ENCODE measurements at places on chromosomes 7 and 10.
A peak's percentile ranks its signal among the peaks of the same experiment; 100 is the strongest.

- DNase-seq, result no peak
Measured at GRCh38 chr10:81095238-81095637, 557.5 kb downstream of the SH2D4B start.

GRCh38 chr7:51009716-51010496, 227.2 kb upstream of the GRB10 start:
- DNase-seq, result no peak

- no peak for DNase-seq
Measured at GRCh38 chr7:29457565-29458011, 106.0 kb upstream of the PRR15 start.

DNA sequence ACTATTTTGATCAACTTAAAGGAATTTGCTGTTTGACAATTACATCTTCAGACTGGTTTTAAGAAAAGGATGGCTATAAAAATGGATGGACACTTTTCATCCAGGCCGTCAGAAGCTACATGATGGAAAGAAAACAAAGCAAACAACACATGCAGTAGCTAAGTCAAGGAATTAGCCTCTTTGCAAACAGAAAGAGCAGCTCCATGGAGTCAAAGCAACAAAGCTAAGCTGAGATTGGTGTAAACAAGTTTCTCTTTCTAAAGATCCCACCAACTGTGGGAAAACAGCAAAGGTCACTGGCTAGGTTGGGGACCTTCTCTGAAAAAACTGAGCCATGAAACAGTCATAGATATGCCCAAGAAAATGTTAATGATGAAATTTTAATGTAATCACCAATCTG, 98.9 kb downstream of the RNF133 start:
- no peak for DNase-seq

DNA sequence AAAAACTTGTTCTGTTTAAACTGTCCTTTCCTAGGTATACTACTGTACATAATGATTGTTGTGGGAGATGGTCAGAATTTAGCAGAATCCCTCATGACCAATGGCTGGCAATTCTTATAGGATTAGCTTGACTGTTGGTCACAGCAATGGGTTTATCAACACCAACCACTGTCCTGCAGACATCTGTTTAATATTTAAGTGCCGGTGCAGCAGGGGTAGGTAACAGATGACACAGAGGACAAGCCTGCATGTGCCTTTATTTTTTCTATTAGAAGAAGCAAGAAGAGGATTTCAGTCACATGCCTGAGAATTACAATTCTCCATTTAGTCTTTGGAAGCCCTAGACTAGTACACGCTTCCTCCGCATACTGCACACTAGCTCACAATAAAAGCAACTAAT, 48.4 kb downstream of the CCDC6 start:
- DNase-seq, result no peak

DNA sequence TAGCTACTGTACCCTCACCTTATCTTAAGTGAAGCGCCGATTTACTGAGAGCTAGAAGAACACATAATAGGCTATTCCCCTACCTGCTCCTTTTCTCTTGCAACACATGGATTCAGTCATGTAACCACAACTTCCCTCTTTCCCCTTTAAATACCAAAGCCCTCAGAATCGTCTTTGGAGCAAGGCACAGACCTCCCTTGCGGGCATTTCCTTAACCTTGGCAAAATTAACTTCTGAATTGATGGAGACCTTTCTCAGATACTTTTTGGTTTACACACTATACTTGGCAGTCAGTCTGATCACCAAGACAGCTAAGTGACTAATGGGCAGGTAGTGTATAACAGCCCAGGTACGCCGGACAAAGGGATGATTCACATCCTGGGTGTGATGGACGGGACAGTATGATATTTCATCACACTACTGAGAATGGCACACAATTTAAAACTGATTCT, 72.7 kb upstream of the SEC61G start:
- no peak for DNase-seq

DNA sequence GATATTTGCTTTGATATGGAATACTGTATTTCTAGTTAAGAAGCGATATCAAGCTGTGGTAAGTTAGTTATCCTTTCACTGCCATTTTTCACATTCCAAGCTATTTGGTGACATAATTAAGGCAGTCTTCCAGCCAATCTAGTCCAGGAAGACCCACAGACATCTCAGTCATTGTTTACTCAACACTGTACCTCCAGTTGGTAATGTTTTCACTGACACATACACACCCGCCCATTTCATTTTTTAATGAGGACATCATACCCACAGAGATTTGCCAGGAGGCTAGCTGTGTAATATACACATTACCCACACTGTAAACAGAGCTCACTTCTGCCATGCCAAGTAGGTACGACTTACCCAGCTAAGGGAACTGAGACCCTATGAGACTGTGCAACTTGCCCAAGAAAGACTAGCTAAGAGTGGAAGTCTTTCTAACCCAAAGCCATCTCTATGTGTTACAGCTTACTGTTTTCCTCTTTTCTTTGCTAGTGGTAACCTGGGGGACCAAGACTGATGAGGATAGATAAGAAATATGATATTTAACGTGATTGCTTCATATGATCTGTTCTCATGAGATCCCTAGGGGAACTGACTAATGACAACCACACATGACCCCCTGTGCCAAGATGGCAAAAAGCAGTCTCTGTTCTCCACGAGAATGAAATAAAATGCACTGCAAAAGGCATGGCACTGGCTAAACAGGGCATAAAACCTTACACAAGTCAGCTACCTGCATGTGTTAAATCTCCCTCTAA, 179.0 kb downstream of the DGKI start:
- DNase-seq, result no peak

GRCh38 chr10:110758128-110758765, 113.5 kb upstream of the PDCD4 start:
- DNase-seq, result no peak

- no peak for DNase-seq
Measured at GRCh38 chr10:48194830-48195229, 79.7 kb downstream of the FRMPD2 start.

- no peak for DNase-seq
Measured at GRCh38 chr7:151849008-151849878, 27.7 kb downstream of the PRKAG2 start.

DNA sequence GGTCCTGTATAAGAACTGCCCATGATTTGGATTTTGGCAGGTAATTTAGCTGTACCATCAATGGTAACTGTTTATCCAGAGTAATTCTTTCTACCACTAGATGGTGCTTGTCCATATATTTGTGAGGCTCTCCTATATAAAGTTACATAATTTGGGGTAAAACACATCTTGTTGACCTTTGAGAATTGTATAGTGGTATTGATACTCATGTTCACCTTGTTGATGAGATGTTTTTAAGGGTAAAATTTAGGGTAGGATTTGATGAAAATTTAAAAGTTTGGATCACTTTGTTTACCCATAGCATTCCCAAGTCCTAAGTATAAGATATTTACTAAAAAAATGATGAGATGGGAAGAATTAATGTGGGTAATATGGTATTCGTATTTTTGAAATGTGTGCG, 31.6 kb downstream of the ST7 start:
- peak; percentile 50 for DNase-seq

DNA sequence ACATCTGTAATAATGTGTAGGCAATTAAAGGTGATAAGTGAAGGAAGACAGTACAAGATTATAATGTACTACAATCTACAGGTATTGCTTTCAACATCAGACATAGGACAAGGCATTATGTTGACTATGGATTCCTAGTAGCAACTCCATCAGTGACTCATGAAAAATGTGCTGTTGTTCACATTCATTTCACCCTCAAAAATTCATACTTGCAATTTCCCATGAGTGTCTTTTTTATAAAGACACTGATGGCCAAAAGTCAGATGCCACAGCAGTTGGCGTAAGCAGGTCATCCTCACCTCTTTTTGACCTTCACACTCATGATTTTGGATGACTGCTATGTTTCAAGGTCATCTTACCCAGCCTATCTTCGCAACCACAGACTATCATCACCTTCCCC, 100.0 kb upstream of the AMPH start:
- no peak for DNase-seq

DNA sequence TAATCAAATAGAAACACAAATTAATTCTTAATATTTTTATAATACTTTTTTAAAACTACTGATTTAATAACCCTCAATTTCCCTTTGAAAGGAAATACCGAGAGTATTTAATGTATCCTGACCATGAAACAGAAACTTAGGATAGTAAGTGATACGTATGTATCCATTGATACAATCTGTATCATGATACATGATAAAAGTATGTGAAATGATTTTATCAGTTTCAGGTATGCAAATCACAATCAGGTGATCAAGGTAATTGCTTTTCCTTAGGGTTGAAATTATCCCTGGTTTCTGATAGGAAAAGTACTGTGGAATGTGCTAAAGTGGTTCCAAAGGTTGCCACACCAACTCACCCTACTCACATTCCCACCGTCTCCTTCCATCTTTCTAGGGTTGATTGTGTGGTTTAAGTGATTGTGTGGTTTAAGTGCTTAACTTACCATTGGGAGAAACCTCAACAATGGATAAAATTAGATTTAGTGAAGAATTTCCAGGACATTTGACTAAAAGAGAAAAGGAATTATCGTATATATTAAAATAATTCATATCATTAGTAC, 138.3 kb downstream of the LRRN3 start:
- no peak for DNase-seq

- no peak for DNase-seq
Measured at GRCh38 chr10:82742478-82742877, 867.5 kb downstream of the NRG3 start.

DNA sequence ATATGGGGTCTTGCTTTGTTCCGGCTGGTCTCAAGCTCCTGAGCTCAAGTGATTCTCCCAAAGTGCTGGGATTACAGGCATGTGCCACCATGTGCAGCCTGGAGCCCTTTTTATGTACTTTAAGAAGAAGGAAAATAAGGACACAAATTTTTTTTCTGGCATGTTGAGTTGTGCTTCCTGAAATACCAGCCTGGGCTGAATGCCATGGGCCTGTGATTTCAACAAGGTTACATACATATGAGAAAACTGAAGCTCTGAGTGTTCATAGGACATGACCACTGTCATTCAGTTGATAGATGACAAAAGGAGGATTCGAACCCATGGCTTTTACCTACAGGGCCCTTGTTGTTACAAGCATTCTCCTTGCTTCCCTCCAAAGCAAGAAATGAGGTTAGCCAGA, 36.1 kb downstream of the ST8SIA6 start:
- DNase-seq, result no peak

GRCh38 chr10:44899450-44900080, 11.6 kb upstream of the TMEM72 start:
- DNase-seq, result no peak

- DNase-seq, result no peak
Measured at GRCh38 chr10:3060481-3060889, 6.9 kb upstream of the PFKP start.

GRCh38 chr10:81104494-81104893, 566.8 kb downstream of the SH2D4B start:
- DNase-seq, result no peak

DNA sequence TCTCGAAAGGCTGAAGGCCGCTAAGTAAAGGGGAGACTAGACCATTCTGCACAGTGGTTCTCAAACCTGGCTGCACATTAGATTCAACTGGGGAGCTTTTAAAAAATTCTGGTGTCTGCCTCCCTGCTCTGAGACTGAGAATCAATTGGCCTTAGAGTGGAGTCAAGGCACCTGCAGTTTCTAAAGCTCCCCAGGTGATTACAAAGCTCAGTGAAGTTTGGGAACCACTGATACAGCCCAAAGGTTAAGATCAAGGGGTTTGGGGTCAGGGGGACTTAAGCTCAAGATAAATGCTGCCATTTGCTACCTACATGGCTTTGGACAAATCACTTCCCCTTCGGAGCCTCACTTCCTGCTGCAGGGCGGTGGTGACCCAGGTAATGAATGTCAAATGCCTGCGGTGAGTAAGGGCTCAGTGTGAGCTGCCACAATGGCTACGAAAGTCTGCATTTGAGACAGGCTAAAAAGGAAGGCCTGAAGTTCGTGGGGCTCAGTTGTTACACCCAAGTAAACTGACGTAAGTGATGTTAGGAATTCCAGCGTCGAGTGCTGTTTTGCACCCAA, 72.3 kb downstream of the TLL2 start:
- DNase-seq, result no peak

- DNase-seq, result no peak
Measured at GRCh38 chr10:112039823-112040222, 143.7 kb downstream of the GPAM start.

- no peak for DNase-seq
Measured at GRCh38 chr7:1567896-1568510, 1.8 kb downstream of the PSMG3 start.

DNA sequence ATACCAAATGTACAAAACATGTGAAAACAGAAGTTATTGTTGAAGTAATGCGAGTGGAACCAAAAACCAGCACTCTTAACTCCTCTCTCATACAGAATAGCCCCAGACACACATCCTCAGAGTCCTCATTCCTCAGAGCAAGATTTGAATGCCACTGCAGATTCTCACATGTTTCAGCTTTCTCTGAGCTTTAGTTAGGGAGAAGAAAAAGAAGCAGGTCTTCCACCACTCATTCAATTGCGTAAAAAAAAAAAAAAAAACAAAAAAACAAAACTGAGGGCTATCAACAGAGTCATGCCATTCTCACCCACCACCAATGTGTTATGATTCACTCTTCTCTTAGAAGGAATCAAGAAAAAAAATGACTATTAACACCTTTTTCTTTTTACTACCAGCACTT, 287.7 kb downstream of the IPMK start:
- DNase-seq, result no peak

GRCh38 chr7:120274482-120274881, 1.5 kb downstream of the KCND2 start:
- DNase-seq, result no peak

DNA sequence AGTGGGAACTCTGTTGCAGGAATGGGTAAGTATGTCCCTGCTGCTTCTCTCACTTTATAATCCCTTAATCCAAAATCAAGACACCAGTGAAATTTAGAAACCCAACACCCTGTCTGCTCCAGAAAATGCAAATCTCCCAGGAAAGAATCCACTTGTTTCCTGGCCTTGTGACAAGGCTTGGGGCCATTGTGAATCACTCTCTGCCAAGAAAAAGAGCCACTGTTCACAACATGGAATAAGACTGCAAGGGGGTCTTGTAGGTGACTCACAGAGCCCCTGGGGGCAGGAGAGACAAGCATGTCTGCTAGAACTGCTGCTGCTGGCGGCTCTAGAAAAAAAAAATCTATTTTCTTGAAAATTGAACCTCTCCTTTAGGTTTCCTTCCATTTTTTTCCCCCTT, 191.2 kb downstream of the SORCS1 start:
- no peak for DNase-seq

DNA sequence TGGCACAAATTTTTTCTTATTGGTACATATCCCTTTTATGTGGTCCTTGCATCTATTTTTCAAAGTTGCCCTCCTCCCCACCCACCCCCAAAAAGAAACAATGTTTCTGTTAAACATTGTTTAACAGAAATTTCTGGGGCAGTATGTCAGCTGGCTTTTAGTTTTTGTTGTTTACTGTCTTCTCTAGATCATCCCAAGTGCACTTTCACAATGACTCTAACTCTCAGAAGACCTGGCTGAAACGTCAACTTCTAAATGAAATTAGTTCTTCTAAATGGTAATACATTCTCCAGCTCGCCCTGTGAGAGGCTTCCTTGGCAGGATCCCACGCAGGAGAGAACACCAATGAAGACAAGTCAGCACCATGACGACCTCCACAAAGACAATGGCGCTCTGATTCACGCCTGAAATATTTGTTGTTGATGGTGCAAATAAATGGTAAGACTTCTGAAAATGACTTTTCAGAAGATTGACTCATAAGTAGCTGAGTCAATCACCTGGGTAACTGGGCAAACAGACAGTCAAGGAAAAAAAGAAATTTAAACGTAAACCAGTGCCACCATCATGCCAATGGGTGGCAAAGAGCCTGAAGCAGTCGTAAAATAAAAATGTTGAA, 293.7 kb downstream of the FZD1 start:
- no peak for DNase-seq

Data from CD4-positive, alpha-beta T cell treated with Interleukin-12 subunit alpha and Interleukin-12 subunit beta, for 1 hour (primary cell).